Caudate nucleus (tissue), 63 donors: ENCODE measurements at places on chromosomes 4 and X.
A peak's percentile ranks its signal among the peaks of the same experiment; 100 is the strongest.

- DNase-seq, result peak; percentile 11
Measured at GRCh38 chrX:153744210-153745066, 19.6 kb upstream of the PLXNB3 start.

DNA sequence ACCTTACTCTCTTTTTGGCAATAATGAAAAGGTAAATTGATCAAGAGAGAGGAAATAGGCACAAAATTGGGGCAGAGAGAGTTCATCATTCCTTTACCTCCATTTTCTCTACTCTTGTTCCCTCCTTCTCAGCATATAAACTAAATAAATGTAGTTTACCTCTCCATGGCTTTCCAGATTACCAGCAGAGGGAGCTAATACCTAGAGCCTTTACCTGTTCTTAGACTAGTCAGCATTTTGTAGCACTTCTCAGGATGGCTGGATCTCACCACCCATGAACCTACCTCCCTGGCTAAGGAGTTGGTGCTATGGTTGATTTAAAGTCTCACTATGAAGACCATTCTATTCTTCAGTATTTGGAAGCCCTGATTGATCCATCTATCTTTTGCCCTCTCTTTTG lies 15.7 kb downstream of the OFD1 start:
- no peak for DNase-seq

DNA sequence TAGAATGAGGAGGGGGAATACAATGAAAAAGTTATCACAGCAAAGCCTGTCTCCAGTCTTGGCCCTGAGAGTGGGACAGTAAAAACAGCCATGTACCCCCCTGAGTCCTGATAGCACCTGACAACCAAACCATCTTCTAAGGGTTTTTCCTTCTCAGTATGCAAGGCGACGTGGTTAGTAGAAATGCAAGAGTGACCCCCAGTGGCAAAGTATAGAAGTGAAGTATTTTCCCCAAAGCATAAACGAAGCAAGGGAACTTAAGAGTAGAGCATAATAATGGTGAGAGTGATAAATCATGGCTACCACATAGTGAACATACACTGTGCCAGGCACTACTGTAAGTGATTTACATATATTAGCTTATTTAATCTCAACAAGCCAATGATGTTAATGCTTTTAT lies 52.8 kb downstream of the FAM47C start:
- DNase-seq, result no peak

DNA sequence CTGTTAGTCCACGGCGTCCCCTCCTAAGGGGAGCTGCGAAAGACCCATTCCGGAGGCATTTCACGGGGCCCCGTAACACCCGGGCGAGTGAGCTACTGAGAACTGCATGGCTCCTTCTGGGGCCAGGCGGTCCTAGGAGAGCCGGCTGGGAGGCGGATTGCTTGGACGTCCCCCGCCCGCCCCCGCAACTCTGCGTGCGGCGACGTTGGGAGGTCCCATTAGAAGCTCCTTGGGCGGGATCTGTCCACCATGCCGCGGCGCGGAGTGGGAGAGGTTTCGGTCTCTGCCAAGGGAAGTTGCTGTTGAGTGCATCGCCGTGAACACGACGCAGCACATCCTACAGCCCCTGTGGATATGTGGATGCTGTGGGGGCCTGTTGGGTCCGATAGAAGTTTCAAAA lies 85.4 kb upstream of the IGFBP7 start:
- no peak for DNase-seq

DNA sequence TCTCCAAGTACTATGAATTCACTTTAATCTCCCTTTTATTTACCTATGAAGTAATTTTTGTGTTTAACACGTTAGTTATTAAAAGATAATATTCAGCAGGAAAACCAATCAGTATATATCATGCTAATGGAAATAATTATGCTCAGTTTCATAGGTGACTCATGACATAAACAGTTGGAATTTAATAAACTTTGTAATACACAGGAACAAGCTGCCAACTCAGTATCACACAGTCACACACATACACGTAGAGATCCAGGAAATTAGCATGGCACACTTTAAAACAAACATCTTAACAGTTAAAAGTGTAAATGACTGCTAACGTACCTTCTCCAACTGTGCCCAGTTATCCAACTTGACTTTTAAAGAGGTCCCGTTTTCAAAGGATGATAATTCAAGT lies 2.3 kb downstream of the SPATA4 start:
- no peak for DNase-seq

- DNase-seq, result no peak
Measured at GRCh38 chrX:149683966-149684730, 27.7 kb upstream of the MAGEA11 start.
